ENCODE measurements at places on chromosomes 3 and 15. TPM values are rescaled to one million over a fixed set of nuclear protein-coding genes. Genes with fewer than 3 reads are reported as not detected.

DNA sequence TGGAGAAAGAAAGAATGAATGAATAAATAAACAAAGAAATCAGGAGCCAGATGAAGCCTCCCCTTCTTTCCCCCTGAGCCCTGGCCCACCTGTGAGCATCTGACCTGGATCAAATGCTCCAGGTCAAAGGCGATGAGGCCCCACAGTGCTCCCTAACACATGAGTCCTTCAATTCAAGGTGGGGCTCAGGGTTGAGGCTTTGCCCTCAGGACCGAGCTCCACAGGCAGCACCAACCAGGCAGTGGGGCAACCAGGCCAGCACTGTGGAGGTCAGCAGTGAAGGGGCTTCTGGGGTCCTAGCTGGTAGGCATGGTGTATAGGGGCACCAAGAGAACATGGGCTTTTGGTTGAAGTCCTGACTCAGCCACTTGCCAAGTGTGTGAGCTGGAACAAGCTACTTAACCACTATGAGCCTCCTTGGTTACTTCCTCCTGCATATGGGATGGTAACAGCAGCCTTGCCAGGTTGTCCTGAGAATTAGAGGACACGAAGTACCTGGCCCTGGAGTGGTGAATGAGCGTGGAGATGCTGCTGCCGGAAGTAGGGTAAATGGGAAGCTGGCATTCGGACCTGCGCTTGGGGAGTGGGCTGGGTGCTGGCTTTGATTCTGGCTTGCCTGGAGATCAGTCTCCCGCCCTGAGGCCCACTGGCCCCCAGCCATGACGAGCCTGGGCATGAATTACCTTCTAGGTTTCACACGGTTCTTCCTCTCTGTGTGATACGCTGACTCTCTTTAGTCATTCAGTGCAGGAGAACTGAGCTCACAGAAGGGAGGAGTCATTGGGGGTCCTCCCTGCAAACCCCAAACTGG, 10.0 kb upstream of the PAQR5 start:
- H3K36me3 ChIP-seq, result no peaks in the 10 kb centered on the region
- no peak overlapping the region for H3K4me3 ChIP-seq
- no peak for DNase-seq
- no peaks in the 10 kb centered on the region for H3K27me3 ChIP-seq

GRCh38 chr15:62250978-62251377, 85.9 kb upstream of the C2CD4B start:
- H3K4me1 ChIP-seq, result no peaks in the 10 kb centered on the region
- H3K36me3 ChIP-seq, result no peaks in the 10 kb centered on the region
- no peaks in the 10 kb centered on the region for H3K27me3 ChIP-seq
- H3K27ac ChIP-seq, result no peak overlapping the region
- no peak overlapping the region for H3K4me3 ChIP-seq

DNA sequence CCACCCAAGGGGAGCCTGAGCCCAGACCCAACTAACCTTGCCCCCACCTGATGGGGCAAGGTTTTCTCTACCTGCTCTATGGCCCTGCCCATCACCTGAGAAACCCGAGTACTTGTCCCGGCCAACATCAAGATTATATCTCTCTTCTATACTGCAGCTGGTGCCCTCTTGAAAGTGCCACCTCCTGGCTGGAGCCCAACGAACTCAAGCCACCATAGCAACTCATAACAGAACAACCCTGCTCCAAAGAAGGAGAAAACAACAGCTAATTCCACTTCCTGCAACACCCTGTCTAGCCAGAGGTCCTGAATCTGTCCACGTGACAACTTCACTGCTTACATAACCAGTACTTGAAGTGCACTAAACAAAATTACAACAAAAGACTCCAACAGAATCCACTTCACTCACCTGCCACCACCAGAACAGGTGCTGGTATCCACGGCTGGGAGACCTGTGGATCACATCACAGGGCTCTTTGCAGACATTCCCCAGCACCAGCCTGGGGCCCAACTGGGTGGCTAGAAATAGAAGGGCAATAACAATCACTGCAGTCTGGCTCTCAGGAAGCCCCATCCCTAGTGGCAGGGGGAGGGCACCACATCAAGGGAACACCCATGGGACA, 49.2 kb downstream of the PIERCE2 start:
- H3K36me3 ChIP-seq, result no peaks in the 10 kb centered on the region
- no peak overlapping the region for H3K4me3 ChIP-seq
- no peaks in the 10 kb centered on the region for H3K27me3 ChIP-seq

GRCh38 chr3:146250449-146251382, at the start of gene PLSCR4:
Gene PLSCR4, minus strand, starts transcription at chr3:146251105. Its CDS starts 29,034 bp downstream, at chr3:146222071.
- no peaks in the 10 kb centered on the region for H3K27me3 ChIP-seq
- peak within 1 kb of the TSS; percentile 92 for H3K27ac ChIP-seq
- peak; percentile 87 for DNase-seq

Gene TMEM89
- total RNA-seq, result not detected

Gene CAND2
- 71.5 TPM for total RNA-seq
